Left lung (tissue), 14 donors: ENCODE measurements at places on chromosomes 12 and 14.
A peak's percentile ranks its signal among the peaks of the same experiment; 100 is the strongest.

- DNase-seq = no peak
These were observed 20.9 kb downstream of the DLGAP5 start for GRCh38 chr14:55170526-55170925.

GRCh38 chr12:71626768-71627167 is 36.9 kb downstream of the ZFC3H1 start:
- DNase-seq = no peak

- DNase-seq = no peak
These were observed 227.9 kb downstream of the GPHN start for GRCh38 chr14:66735853-66736252.

DNA sequence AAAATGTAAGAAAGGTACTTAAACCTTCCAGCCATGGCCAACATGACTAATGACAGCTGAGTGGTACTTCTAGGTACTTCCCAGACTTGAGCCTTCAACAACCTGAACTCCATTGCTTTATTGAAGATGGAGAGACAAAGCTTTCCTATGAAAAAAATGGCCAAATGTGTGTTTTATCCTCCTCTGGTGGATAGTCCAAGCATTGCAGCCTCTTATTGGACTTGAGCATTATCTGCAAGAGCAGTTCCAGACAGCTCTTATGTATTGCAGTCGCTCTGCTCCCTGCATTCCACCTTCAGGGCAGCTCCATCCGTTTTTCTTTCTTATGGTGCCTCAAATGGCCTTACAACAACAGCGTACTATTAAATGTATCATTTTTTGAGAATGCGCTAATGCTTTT is 588.2 kb downstream of the NRXN3 start:
- peak; percentile 2 for DNase-seq

DNA sequence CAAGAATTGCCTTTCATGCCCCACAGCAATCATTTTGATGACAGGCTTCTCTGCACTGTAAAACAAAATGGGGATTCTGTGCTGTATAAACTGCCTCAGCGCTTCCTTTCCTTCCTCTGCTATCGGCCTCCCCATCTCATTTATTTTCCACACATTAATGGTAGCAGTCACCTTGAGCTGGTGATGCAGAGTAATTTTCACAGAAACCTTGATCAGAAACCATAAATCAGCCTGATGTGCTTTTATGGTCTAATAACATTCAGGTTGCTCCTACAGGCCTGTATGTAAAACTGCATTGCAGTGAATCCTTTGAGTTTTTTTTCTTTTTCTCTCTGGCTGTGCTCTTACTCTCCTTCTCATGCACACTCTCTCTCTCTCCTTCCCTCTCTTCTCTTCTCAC is 578.4 kb upstream of the STXBP6 start:
- DNase-seq = no peak
